ENCODE measurements at places on chromosomes 12 and 14.

DNA sequence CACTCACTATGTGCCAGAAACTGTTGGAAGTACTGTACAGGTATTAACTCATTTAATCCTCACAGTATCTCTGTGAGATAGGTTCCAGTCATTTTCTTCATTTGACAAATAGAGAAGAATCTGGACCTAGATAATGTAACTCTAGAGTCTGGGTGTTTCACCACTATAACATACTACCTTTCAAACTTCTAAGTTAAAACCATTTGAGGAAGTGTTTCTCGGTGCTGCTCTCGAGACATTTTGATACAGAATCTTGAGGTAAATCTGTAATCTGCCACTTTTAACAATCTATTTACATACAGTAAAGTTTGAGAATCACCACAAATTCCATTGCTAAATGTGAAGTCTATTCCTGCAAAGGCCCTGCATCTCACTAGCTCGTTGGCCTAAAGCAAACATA, 8.8 kb downstream of the OLR1 start:
- DNase-seq: no peak

GRCh38 chr12:54424224-54424623, 5.2 kb upstream of the ITGA5 start:
- no peak for DNase-seq

- DNase-seq: no peak
Measured at GRCh38 chr14:49051328-49052060, 534.7 kb downstream of the RPS29 start.

GRCh38 chr12:26188641-26189040, 6.7 kb upstream of the SSPN start:
- DNase-seq: no peak

DNA sequence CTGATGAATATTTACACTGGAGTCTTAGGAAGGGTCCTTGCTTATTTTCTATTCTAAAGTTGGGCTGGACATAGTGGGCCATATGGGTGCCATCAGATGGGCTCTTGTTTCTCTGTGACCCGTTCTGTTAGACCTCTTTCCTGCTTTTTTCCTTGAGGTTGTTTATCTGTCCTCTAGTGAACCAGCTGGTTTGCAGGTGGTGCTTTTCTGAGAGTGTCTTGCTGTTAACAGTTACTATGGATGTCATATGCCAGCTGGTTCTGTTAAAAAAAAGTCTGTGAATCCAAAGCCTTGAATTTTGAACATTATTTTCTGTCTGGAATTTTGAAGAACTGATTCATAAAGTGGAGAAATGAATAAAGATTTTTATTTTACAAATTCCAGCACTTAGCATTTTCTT, 29.2 kb downstream of the ZC3H14 start:
- DNase-seq: no peak

DNA sequence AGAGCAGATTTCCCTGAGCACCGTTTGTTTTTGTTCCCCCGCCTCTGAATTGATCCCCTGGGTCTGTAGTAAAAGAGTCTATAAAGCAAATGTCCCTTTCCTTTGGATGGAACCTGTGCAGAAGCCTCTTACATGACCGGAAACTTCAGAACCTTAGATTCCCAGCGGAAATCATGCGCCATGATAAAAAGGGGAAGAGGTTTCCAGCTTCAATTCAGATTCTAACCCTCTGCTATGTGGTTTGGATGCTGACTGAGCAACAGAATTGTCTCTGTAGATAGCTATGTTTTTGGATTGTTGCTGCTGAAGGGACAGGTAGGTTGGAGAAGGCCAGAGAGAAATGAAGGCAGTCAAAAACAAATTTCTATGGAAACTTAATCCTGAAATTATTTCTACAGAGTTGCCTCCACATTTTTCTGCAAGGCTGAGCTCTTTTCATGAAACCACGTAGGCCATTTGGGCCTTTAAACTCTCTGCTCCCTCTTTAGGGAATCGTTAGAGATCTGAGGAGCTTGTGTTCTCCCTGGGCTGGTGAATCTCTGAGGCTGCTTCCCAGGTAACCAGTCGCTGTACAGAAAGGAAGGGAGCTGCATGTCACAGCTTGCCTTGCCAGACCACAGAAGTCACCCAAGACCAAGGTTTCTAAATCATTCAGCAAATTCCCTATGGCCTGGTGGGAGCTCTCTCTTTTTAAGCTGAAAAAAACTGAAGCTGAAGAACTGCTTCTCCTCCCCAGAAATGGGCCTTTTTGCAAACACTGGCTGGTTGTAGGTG, 28.7 kb upstream of the OR10P1 start:
- DNase-seq: no peak

- DNase-seq: no peak
Measured at GRCh38 chr14:100293497-100294212, 12.6 kb downstream of the SLC25A29 start.

GRCh38 chr12:2642896-2643425, 151.8 kb upstream of the FKBP4 start:
- DNase-seq: no peak

DNA sequence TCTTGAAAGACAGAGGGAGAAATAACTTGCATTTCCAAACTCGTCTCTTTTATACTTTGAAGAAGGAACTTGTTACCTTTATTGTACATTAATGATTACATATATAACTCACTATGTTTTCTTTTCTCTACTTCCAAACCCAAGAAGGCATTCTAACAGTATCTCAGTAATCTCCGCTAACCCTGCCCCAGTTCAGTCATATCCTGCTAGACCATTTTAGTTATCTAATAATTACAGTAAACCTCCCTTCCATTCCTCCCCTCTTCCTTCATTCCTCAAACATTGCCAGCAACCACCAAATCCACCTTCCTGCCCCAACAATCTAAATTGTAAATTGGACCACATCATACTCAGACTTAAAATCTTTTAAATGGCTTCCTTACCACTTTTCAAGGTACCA, 30.6 kb downstream of the STK38L start:
- no peak for DNase-seq

GRCh38 chr14:21072781-21073339, 2.8 kb downstream of the ARHGEF40 start:
- DNase-seq: no peak

DNA sequence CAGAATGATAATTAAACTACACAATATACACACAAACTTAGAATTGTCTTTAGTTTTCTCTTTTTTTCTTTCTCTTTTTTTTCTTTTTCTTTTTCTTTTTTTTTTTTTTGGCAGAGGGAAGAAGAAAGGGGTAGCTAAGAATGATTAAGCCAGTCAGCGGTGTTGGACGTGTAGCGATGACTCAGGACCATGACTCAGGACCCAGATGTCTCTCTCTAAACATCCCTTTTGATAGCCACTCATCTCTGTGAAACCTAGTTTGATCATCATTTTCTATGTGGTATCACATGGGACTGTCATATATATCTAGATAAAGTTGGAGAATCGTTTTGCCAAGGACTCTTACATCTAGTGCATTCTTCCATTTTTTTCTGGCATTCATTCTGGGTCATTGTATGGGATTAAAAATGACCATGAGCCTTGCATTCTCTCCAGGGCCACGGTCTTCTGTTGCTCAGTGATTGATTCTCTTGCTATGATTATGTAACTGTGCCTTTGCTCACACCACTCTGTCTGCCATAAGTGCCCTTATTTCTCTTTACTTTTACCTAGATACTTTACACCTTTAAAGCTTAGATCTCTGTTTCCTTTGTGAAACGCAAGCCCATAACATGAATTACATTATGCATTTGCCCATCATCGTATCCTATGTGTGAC, 26.6 kb upstream of the NRXN3 start:
- DNase-seq: no peak

DNA sequence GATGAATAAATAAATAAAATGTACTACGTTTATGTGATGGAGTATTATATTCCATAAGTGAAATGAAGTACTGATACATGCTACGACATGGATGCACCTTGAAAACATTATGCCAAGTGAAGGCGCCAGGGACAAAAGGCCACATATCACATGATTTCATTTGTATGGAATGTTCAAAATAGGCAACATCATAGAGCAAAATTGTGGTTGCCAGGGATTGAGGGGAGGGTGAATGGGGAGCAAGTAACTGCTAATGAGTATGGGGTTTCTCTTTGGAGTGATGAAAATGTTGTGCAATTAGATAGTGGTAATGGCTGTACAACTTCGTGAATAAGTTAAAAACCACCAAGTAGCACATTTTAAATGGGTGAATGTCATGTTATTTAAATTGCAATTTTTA, 132.8 kb downstream of the SLC38A4 start:
- DNase-seq: no peak

DNA sequence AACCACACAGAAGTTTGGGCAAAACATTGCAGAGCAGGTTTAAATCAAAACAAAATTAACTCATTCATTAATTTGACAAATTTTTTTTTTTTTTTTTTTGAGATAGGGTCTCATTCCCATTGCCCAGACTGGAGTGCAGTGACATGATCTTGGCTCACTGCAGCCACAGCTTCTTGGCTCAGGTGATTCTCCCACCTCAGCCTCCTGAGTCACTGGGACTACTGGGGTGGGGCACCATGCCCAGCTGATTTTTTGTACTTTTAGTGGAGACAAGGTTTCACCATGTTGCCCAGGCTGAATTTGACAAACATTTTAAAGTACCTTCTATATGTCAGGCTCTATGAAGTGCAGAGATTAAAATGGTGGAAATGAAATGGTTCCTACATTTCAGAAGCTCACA, 257.1 kb upstream of the NPAS3 start:
- no peak for DNase-seq

- no peak for DNase-seq
Measured at GRCh38 chr14:50529288-50530179, 2.8 kb downstream of the MAP4K5 start.

DNA sequence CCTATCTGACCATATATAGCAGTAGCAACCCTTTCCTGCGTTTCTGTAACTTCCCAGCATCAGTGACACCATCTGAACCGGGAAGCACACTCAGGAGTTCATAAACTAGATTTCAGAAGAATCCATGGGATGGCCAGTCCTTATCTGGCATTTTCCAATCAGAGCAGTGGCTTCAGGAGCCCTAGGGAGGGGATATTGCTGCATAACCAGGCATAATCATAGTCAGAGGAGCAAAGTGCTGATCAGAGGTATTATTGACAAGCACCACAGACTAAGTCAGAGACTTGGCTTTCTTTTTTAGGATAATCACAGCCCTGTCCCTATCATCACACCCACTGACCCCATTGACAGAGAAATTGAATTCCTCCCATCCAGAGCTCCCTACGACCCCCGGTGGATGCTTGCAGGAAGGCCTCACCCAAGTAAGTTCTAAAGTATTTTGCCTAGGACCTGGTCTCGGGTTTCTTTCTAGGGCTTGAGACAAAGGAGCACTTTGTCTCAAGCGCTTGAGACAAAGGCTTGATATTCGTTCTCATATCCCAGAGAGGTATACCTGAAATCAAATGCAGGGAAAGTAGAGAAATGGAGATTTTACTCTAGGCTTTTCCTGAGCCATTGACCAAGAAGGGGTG, 55.1 kb downstream of the FOXN4 start:
- no peak for DNase-seq

GRCh38 chr12:53990311-53991076, 5.5 kb downstream of the HOXC10 start:
- DNase-seq: no peak

DNA sequence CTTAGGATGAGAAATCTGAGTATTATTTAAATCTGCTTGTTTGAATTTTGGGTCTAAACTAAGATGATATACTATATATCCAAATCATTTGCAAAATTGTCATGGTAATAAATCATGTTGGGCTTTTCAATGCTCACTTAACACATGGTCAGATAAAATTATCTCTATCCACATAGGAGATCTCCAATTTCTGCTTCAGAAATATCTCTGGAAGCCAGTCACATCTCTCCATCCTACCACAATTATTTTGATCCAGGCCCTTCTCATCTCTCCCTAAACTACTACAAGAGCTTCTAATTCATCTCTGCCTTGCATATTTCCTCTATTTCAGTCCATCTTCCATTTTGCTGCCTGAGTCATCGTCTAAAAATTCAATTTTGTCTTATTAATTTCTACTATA, 3.8 kb downstream of the DCN start:
- no peak for DNase-seq

DNA sequence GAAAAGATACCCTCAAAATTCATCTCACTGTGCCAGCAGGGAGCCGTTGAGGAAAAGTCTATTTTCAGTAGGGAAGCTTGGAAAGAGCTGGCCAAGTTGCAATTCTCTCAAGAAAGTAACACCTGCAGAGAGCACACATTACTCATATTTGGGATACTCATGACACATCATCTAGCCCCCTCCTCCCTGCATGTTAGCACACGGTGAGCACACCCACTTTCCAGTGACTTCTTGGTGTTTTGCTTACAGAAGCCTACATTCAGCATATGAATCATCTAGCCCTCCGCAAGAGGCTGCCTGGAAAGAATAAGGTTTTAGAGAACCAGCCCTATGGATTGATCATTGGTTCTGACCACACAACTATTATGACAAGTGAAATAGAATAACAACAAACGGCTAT, 124.5 kb downstream of the PTPRO start:
- DNase-seq: no peak

- DNase-seq: no peak
Measured at GRCh38 chr12:88643685-88644084, 63.4 kb upstream of the KITLG start.

DNA sequence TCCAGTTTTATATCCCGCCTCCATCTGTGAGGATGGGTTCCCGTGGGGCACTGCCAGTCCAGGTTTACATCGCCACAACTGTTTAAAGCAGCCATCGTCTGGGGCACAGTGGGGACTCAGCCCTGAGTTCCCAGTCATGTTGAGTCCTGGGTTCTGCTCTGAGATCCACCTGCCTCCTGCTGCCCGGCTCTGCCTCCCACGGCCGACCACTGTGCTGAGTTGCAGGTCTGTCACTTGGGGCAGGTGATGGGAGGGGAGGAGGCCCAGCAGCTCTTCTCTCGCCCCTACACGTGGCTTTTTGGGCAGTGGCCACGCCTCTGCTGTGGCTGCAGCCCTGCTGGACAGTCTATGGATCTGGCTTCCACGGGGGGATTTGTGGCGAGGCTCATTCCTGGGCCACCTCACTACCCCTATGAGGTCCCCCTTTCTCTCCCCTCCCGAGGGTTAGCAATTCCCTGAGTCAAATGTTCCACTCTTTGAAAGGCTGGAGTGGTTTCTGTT, 143.0 kb downstream of the ADGRD1 start:
- DNase-seq: no peak

GRCh38 chr12:124792156-124792555, 71.5 kb downstream of the SCARB1 start:
- DNase-seq: no peak

DNA sequence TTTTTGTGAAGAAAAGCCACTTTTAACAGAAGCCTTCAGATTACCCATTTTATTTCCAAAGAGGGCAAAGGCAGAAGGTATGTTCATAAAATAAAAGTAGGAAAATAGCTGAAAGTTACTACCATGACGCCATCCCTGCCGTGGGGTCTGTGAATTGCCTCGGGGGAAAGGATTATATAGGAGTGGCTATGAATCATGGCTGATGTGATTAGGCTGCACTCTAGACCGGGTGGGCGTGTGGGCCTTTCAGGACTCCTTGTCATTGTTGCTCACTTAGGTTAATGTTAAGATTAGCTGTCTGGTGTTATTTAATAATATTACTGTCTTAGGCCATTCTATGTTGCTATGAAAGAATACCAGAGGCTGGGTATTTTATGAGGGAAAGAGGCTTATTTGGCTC, 195.5 kb downstream of the EGLN3 start:
- DNase-seq: no peak

Data from activated CD4-positive, alpha-beta T cell treated with anti-CD3 and anti-CD28 coated beads for 24 hours (primary cell).